ENCODE measurements at places on chromosomes 6 and 20. TPM values are rescaled to one million over a fixed set of nuclear protein-coding genes. Genes with fewer than 3 reads are reported as not detected.

DNA sequence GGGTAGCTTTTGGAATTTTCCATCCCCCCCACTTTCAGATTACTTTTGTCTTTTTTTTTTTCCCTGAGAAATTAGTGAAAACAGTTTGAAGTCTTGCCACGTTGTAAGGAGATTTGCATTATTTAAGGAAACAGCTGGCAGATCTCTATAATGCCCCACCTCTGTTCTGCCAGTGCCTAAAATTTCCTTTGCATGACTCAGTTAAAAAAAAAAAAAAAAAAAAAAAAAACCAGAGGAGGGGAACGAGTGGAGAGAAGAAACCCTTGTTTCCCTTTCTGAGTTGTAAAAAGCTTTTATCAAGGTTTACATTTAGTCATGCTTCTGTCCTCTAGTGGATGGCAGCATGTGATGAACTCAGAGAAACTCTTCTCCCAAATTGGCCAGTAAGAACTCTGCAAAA, 33.5 kb downstream of the CARMIL1 start:
- H3K27ac ChIP-seq = peak overlapping the region; percentile 34
- H3K36me3 ChIP-seq = no peaks in the 10 kb centered on the region
- H3K27me3 ChIP-seq = no peaks in the 10 kb centered on the region
- DNase-seq = no peak
- H3K4me3 ChIP-seq = no peak overlapping the region
- peaks cover 14% of the 10 kb centered on the region for H3K4me1 ChIP-seq

DNA sequence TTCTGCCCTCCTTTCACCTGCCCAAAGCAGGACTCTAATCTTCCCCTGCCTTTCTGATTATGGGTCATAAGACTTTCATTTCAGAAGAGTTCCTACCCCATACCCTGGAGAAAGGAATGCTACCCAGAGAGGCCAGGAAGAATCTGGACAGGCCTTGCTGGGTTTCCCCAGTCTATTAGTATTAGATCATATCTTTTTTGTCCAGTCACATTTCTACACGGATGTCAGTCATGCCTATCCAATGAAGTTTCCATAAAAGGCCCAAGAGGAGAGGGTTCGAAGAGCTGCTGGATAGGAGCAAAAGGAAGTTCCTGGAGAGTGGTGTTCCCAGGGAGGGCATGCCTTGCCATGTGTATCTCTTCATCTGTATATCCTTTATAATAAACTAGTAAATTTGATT, 3.2 kb downstream of the POLH start:
- H3K27ac ChIP-seq = no peak overlapping the region
- H3K4me1 ChIP-seq = peaks cover 13% of the 10 kb centered on the region
- no peaks in the 10 kb centered on the region for H3K27me3 ChIP-seq
- H3K36me3 ChIP-seq = peaks cover 22% of the 10 kb centered on the region

DNA sequence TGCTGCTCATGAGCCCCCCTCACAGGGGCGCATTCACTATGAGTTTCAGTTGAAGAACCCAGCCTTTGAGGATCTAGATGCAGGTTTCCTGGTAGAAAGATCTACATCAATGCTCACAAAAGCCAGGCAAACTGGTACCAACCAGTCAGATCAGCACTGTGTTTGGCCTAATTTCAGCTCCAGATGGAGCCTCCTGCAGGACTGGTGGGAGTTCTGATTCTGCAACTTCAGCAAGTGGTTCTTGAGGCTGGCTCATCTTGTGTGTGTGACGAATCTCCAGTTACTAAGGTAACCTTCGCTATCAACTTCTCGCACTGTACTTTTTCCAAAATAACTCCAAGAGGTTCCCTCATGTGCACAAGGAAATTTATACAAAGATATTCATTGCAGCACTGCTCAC, 118.8 kb downstream of the ZMYND8 start:
- DNase-seq = no peak
- no peak overlapping the region for H3K4me3 ChIP-seq
- H3K36me3 ChIP-seq = no peaks in the 10 kb centered on the region

The SHLD1 gene
- 4.0 TPM for total RNA-seq

GRCh38 chr6:30942338-30943060, 1.7 kb downstream of the MUCL3 start:
- peaks cover 13% of the 10 kb centered on the region for H3K4me1 ChIP-seq
- peak; percentile 71 for DNase-seq
- H3K4me3 ChIP-seq = no peak overlapping the region
- H3K27me3 ChIP-seq = peaks cover 25% of the 10 kb centered on the region
- no peaks in the 10 kb centered on the region for H3K36me3 ChIP-seq

DNA sequence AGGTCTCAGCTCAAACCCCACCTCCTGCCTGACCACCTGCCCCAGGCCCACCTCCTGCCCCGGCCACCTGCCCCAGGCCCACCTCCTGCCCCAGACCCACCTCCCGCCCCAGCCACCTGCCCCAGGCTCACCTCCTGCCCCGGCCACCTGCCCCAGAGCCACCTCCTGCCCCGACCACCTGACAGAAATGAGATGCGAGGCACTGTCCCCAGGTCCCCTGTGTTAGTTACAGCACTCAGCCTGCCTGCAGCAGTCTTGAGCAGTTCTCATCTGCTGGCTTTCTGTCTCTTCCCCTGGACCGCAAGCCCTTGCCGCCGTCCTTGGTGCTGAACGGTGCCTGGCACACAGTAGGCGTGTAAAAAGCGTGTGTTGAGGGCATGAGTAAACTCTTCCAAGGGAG, 79.5 kb downstream of the CDH4 start:
- H3K4me3 ChIP-seq = no peak overlapping the region
- H3K27ac ChIP-seq = no peak overlapping the region
- no peaks in the 10 kb centered on the region for H3K4me1 ChIP-seq
- peaks cover 20% of the 10 kb centered on the region for H3K27me3 ChIP-seq

GRCh38 chr20:17430125-17430950, 100.8 kb downstream of the BFSP1 start:
- H3K4me3 ChIP-seq = no peak overlapping the region
- no peaks in the 10 kb centered on the region for H3K4me1 ChIP-seq

The SLC17A1 gene
- not detected for total RNA-seq

DNA sequence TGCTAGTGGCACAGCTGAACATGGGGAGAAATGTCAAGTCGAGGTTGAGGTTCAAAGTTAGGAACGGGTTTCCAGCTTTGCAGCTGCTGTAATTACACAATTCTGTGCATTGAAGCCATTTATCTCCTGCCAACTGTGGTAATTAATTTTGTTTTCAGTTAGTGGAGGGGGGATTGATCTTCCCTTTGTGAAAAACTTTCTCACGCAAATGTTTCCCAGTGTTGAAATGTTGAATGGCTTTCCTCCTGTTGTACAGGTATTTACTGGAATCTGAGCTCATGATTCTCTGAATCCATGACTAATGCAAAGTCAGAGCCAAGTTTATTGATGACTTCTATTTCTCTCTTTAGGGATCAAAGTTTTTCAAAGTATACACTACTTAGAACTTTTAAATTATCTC, 198.4 kb upstream of the SLC35B3 start:
- DNase-seq = no peak
- H3K36me3 ChIP-seq = no peaks in the 10 kb centered on the region
- H3K27ac ChIP-seq = no peak overlapping the region
- H3K27me3 ChIP-seq = no peaks in the 10 kb centered on the region

- no peak overlapping the region for H3K4me3 ChIP-seq
- H3K27me3 ChIP-seq = peaks cover 92% of the 10 kb centered on the region
- DNase-seq = no peak
- H3K36me3 ChIP-seq = no peaks in the 10 kb centered on the region
These were observed 2.8 kb downstream of the CDH22 start for GRCh38 chr20:46305331-46305972.

GRCh38 chr6:134602123-134602522, 284.2 kb upstream of the SGK1 start:
- no peak overlapping the region for H3K27ac ChIP-seq
- H3K4me1 ChIP-seq = no peaks in the 10 kb centered on the region
- no peaks in the 10 kb centered on the region for H3K27me3 ChIP-seq
- H3K36me3 ChIP-seq = no peaks in the 10 kb centered on the region

DNA sequence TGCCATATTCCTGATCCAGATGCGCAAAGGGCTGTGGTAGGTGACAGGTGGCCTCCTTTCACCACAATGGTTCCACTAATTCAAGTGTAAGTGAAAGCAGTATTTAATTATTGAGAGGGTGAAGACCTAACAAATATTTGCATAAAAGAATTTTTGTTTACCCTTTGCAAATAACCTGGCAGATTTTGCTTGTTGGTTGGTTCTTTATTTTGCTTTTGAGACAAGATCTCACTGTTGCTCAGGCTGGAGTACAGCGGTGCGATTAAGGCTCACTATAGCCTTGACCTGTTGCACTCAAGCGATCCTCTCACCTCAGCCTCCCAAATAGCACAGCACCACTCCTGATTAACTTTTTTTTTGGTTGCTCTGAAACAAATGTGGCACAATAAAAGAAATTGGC, 49.2 kb downstream of the PCNA start:
- H3K36me3 ChIP-seq = no peaks in the 10 kb centered on the region
- H3K27ac ChIP-seq = no peak overlapping the region
- H3K27me3 ChIP-seq = no peaks in the 10 kb centered on the region
- no peak overlapping the region for H3K4me3 ChIP-seq
- no peak for DNase-seq

GRCh38 chr20:31695849-31696804, 26.5 kb downstream of the BCL2L1 start:
- H3K4me3 ChIP-seq = no peak overlapping the region
- H3K36me3 ChIP-seq = no peaks in the 10 kb centered on the region
- H3K4me1 ChIP-seq = peaks cover 94% of the 10 kb centered on the region
- H3K27ac ChIP-seq = peak overlapping the region; percentile 93
- no peaks in the 10 kb centered on the region for H3K27me3 ChIP-seq

- no peaks in the 10 kb centered on the region for H3K36me3 ChIP-seq
- peak; percentile 48 for DNase-seq
- no peak overlapping the region for H3K4me3 ChIP-seq
- no peak overlapping the region for H3K27ac ChIP-seq
These were observed 62.4 kb downstream of the JAG1 start for GRCh38 chr20:10611357-10611756.

DNA sequence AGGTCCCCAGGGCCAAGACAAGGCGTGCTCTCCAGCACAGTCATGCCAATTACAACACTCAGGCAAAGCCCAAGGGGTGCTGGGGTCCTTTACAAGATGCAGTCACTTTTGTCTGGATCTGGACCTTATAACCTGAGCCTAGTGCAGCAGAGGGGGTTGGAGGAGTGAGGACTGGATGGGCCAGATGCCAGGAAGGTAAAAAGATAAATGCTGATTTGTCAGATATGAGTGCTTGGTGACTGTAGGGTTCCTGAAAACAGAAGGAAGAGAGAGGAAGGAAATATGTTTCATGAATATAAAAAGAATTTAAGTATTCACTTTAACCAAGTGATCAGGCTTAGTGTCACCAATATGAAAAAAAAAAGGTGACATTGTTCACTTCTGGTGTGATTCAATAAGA, 43.4 kb upstream of the TFAP2A start:
- peaks cover 13% of the 10 kb centered on the region for H3K27me3 ChIP-seq
- no peak overlapping the region for H3K4me3 ChIP-seq
- H3K36me3 ChIP-seq = no peaks in the 10 kb centered on the region
- no peak overlapping the region for H3K27ac ChIP-seq

GRCh38 chr6:164109770-164110140, 695.2 kb downstream of the QKI start:
- H3K4me3 ChIP-seq = peak overlapping the region; percentile 36
- peaks cover 24% of the 10 kb centered on the region for H3K4me1 ChIP-seq
- no peaks in the 10 kb centered on the region for H3K27me3 ChIP-seq
- peak; percentile 66 for DNase-seq
- H3K27ac ChIP-seq = peak overlapping the region; percentile 95
- H3K36me3 ChIP-seq = no peaks in the 10 kb centered on the region

DNA sequence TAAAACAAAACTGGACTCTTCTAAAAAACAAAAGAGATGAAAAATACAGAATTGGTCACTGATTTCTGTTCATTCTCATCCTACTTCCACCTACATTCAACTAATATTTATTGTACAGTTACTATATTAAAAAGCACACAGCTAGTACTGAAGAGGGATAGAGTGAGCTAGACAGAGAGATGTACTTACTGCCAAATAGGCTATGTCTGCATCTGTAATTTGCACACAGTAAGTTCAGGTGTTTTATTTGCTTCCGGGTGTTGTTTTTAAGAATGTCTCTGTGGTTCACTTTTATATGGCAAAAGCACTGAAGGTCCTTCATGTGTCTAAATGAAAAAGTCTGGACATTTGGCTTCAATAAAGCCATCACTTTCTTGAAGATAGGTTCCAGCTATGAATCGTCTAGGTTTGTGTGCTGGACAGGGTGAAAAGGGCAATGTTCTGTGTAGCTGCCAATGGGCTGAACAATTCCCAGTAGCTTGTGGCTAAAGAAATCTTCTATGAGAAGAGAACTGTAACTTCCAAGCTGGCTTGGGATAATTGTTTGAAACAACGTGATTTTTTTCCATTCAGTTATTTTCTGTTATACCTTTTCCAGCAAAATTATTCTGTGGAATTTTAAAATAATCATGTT, 47.3 kb downstream of the EPB41L2 start:
- peak; percentile 33 for DNase-seq
- H3K27me3 ChIP-seq = no peaks in the 10 kb centered on the region
- H3K4me3 ChIP-seq = no peak overlapping the region
- peak overlapping the region; percentile 40 for H3K27ac ChIP-seq
- peaks cover 57% of the 10 kb centered on the region for H3K4me1 ChIP-seq

DNA sequence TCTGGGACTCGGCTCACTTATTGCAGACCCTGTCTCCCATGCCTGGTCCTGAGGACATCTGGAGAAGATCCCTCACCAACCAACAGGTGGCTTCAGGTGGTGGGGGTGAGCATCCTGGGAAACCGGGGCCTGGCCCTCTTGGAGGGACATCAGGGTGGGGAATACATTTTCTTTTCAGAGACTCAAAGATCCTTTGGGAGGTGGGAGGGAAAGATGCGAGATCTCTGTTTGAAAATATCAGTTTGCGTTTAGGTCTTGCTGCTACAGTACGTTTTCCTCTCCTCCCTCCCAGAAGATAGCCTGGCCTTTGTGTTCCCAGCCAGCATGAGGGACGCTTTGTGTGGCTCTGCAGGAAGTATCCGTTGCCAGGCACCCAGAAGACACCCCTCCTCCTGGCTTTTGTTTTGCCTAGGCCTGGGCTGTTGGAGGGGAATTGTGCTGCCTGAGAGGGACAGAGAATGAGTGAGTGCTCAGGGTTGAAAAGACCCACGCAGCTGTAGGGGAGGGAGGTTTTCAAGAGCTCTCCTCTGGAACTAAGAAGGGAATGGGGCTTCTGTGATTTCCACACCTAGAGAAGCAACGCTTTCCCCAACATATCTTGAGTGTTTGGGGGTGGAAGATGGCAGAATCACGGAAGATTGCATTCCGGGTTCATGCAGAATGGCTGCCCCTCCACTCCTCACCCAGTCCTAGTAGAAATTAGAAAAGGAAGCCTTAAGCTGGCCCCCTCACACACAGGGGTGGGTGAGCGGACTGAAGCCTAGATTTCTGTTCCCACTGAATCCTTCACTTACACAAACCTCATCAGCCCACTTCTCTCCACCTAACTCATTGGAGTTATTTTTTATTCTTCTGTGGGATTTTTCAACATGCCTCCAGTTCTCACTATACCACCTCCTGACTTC, 22.0 kb upstream of the SLC2A12 start:
- H3K4me1 ChIP-seq = no peaks in the 10 kb centered on the region
- H3K4me3 ChIP-seq = no peak overlapping the region
- H3K27ac ChIP-seq = no peak overlapping the region
- DNase-seq = peak; percentile 7
- H3K36me3 ChIP-seq = no peaks in the 10 kb centered on the region

The GNMT gene
- total RNA-seq = 0.30 TPM

- no peak for DNase-seq
- peaks cover 34% of the 10 kb centered on the region for H3K27me3 ChIP-seq
- H3K36me3 ChIP-seq = no peaks in the 10 kb centered on the region
- H3K27ac ChIP-seq = no peak overlapping the region
- no peaks in the 10 kb centered on the region for H3K4me1 ChIP-seq
- H3K4me3 ChIP-seq = no peak overlapping the region
These were observed 142.9 kb downstream of the LRFN2 start for GRCh38 chr6:40444312-40444711.

GRCh38 chr20:46022411-46023147, 6.4 kb upstream of the SLC12A5 start:
- H3K4me1 ChIP-seq = peaks cover 16% of the 10 kb centered on the region
- H3K27ac ChIP-seq = no peak overlapping the region
- peak; percentile 74 for DNase-seq
- no peaks in the 10 kb centered on the region for H3K36me3 ChIP-seq
- peaks cover 97% of the 10 kb centered on the region for H3K27me3 ChIP-seq
